Kidney capillary endothelial cell (primary cell): ENCODE measurements at places on chromosomes 3 and 15.

- DNase-seq, result no peak
Observed at GRCh38 chr15:68276668-68277067, 877 bp upstream of the FEM1B start.

GRCh38 chr3:150146991-150147761, 176.5 kb upstream of the PFN2 start:
- DNase-seq, result peak; percentile 23

GRCh38 chr3:45772341-45773035, 23.8 kb downstream of the SLC6A20 start:
- no peak for DNase-seq

DNA sequence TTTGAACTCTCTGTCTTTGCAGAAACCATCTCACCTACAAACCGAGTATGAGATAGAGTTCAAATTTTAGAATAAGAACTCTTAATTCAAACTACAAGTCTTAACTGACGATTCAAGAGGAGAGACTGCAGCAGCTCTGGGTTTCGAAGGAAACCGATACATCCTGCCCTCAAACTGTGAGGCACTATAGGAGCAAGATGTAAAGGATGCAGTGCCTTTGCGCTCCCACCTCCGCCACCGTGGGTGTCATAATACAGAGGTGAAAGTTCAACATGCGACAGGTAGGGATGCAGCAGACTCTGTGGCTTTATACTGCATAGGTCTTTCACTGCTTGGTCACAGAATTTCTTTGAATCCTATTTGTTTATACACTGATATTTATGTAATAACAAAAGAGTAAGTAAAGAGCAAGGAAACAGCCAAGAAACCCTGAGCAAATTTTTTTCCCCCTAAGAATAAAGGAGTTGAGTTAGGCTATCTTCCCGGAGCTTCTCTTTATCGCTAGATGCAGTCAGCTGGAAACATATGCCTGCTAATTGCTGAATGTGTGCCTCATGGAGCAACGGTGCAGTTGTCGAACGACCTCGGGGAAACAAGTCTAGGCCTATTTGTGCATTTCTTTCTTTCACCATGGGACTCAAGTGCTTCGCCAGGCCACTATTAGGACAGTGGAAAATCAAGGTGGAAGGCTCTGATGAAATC, 1097.6 kb upstream of the CFAP20DC start:
- no peak for DNase-seq

- no peak for DNase-seq
Observed at GRCh38 chr15:38705436-38706219, 141.0 kb upstream of the RASGRP1 start.

DNA sequence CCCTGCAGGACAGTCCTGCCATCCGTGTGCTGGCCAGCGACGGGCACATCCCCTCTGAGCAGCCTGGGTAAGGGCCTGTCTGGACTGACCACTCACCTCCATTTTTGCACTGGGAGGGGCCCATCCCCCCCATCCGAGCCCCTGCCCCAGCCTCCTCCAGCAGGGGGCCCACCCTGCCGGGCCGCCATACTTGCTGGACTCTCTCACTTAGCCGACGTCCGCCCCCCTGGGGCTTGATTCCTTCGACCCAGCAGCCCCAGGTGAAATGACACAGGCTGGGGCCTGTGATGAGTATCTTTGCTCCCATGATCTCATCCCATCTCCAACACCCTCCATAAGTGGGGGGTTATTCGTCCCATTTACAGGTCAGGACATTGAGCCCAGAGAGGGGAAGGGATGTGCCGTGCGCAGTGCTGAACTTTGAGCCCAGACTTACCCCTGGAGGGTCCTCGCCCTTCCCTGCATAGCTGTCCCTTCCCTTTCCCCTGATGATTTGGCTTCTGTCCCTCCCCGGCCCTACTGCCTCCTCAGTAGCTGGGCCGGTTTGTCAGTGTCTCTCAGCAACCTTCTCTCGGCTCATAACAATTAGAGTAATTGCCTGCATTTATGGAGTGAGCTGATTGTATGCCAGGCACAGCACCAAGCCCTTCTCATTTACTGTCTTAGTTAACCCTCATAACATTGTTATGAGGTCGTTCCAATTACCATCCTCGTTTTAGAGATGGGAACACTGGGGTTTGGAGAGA, 4.2 kb downstream of the LMAN1L start:
- peak; percentile 12 for DNase-seq

DNA sequence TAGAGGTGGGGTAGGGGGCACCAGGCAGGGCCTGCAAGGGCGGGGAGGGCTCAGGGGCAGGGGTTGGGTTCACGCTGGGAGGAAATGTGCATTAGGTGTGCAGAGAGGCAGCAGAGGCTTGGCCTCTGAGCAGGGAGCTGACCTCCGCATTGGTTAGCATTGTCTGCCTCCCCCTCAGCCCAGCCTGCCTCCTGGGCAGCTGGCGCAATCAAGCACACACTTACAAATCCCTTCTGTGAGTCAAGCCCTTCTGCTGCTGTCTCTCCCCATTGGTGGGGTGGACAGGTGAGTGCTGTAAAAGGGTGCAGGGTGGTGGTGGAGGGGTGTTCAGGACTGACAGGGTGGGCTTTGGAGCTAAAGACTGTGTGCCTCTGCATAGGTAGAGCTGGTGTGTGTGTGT, 9.3 kb downstream of the LOXL1 start:
- DNase-seq, result no peak

DNA sequence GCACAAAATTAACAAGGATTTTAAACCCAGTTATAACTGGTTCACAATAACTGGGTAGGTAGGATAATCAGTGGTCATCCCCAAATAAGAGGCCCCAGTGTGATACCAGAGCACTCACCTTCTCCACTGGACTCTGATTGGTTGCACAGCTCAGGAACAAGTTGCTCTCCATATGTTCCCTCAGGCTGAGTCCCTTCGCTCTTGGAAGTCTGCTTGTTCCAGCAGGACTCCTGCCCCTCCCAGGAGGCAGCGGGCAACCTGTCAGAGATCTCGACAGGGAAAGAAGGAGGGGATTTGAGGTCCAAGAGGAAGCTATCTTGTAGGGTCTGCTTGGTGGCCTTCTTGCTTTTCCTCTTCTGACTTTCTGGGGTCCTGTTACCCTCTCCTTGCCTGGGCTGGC, 51.6 kb upstream of the HEG1 start:
- DNase-seq, result no peak

DNA sequence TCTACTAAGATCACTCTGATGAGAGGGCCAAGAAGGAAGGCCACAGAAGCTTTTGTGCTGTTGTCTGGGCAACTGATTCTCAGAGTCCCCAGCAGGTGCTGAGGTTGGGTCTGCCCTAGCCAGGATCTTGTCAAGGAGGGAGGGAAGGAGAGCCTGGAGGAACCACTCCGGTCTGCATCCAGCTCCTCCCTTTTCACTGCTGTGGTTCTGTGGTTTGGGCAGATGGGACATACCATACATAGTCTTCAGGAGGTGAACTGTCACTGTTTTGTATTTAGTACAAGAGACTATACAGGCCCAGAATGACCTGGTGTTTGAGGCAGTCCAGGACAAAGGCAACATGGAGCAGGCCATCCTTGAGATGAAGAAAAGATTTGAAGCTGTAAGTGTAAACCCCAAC, 21.9 kb downstream of the C3orf62 start:
- DNase-seq, result no peak

GRCh38 chr15:36992454-36992853, 107.9 kb downstream of the MEIS2 start:
- no peak for DNase-seq

- DNase-seq, result no peak
Observed at GRCh38 chr3:10522646-10523303, 17.4 kb upstream of the ATP2B2 start.

- DNase-seq, result no peak
Observed at GRCh38 chr3:13370609-13371008, 49.5 kb downstream of the NUP210 start.

DNA sequence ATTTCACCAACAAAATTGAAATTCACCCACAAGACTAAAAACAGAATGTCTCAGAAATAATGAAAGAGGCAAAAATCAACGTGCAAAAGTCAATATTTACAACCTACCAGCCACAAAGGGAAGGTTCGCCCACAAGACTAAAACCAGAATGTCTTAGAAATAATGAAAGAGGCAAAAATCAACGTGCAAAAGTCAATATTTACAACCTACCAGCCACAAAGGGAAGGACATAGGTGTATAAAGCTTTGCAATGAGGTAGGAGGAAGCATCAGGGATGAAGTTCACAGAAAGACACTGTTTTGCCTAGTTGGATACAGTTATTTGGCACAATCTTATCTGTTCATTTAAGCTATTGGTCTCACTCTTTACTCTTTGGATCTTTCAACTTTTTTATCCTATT, 14.3 kb downstream of the OXTR start:
- no peak for DNase-seq

GRCh38 chr3:41845826-41846225, 116.1 kb downstream of the ULK4 start:
- DNase-seq, result no peak

- peak; percentile 21 for DNase-seq
Observed at GRCh38 chr15:34297059-34297458, 40.5 kb downstream of the SLC12A6 start.

GRCh38 chr3:102733791-102734563, 299.2 kb downstream of the ZPLD1 start:
- no peak for DNase-seq
